Cortex of kidney (tissue), 1 donor: ENCODE measurements at places on chromosomes 3 and 15.

- no peak for DNase-seq
Observed at GRCh38 chr15:57892181-57892580, 173.3 kb downstream of the ALDH1A2 start.

DNA sequence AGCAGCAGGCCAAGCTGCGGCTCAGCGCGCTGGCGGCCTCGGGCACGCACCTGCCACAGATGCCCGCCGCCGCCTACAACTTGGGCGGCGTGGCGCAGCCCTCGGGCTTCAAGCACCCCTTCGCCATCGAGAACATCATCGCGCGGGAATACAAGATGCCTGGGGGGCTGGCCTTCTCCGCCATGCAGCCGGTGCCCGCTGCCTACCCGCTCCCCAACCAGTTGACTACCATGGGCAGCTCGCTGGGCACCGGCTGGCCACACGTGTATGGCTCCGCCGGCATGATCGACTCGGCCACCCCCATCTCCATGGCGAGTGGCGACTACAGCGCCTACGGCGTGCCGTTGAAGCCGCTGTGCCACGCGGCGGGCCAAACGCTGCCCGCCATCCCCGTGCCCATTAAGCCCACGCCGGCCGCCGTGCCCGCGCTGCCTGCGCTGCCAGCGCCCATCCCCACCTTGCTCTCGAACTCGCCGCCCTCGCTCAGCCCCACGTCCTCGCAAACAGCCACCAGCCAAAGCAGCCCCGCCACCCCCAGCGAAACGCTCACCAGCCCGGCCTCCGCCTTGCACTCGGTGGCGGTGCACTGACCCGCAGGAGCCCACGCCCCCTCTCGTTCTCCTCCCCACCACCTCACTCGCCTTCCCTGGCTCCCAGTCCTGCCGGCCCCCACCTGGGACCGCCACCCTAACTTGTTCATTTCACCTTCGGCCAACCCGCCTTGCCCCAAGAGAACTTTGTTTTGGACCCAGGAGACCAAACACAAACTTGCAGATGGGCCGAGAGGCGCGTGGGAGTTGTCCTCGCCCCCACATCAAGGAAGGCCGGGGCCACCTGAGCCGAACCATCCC lies 1.5 kb downstream of the FOXB1 start:
- DNase-seq, result no peak

DNA sequence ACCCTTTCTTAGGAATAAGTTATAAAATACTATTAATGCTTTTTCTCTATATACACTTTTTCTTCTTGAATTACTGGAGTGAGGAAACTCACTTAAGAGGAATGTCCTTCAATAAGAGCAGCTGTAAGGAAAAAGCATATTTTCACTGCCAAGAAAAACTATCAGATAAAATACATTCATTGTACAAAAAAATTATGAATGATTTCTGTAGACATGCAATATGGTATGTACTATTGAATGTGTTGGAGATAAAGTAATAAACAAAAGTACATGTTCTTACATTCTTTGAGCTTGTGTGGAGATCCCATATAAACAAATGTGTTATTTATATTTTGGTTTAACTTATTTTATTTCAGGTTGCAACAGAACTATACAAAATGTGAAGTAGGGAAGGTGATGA lies 241.0 kb upstream of the ZNF717 start:
- no peak for DNase-seq

DNA sequence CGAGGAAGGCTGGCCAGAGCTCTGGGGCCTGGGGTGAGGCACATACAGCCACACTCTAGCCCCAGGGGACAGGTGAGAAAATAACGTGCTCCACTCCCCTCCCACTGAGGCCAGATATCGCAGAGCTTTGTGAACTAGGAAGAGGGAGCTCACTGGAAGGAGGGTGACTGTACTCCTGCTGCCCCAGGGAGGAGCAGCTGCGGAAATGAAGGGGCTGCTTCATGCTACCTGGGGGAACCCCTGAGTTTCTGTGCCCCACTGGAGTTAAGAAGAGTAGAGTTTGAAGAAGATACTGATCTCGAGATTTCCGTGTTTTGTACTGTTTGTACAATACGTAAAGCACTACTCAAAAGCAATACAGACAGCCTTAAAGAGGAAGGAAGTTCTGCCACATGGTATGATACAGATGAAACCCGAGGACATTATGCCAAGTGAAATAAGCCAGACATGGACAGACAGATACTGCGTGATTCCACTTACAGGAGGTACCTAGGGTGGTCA lies 44.6 kb downstream of the CMTM6 start:
- DNase-seq, result no peak

DNA sequence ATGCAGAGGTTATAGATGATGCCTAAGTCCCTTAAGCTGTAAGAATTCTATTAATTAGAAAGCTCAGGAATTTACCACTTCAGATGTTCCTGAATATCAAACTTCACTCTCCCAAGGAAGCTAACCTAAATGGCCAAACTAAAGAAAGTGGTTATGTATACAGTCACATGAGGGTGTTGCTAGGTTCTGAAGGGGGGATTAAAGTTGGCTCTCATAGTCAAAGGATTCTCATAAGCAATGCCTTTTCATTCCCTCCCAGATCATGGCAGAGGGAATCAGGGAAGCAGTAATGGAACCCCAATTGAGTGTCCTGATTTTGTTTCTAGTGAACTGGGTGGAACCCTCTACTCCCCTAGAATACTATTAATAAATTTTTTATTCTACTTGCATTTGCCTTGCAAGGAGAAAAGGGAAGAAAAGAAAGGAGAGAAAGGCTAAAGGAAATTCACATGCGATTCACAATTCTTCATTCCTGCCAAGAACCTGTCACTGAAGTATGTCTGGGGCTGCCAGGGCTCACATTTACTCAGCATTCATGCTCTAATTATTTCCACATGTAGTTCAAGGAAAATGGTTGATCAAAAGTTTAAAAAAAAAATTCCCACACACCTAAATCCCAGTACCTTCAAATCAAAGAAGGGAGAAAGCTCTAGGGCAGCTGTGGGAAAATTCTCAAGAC lies 25.1 kb downstream of the FSTL1 start:
- DNase-seq, result no peak

DNA sequence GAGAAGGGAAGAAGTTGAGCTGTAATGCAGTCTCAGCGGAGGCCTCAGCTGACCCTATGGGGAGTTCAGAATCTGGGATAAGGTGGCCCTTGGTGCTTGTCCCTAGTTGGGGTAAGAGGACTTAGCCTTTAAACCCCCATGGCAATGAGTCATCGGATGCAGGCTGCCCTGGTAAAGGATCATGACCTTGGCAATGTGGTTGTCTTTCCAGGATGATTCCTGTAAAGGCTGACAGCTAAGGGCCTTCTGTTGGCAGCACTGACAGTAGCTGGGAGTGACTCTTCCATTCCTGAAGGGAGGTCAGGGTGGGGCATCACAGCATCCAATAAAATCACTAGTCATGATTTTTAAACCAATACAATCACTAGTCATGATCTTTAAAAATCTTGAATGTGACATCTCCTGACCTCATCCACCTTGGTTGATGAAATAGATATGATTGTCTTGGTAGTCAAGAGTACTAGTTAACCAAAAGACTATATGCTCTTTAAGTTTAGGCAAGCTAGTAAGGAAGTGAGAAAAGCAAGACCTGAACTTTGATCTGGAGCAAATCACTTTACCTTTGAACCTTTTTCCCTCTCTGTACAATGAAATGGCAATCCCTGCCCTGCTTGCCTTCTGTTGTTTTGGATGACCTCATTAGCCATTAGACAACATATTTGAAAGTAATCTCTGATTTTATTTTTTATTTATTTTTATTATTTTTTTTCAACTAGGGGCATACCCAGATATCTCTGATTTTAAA lies 71.3 kb upstream of the CACNA1D start:
- no peak for DNase-seq

GRCh38 chr3:158950178-158950901 lies 148.5 kb downstream of the MFSD1 start:
- no peak for DNase-seq

DNA sequence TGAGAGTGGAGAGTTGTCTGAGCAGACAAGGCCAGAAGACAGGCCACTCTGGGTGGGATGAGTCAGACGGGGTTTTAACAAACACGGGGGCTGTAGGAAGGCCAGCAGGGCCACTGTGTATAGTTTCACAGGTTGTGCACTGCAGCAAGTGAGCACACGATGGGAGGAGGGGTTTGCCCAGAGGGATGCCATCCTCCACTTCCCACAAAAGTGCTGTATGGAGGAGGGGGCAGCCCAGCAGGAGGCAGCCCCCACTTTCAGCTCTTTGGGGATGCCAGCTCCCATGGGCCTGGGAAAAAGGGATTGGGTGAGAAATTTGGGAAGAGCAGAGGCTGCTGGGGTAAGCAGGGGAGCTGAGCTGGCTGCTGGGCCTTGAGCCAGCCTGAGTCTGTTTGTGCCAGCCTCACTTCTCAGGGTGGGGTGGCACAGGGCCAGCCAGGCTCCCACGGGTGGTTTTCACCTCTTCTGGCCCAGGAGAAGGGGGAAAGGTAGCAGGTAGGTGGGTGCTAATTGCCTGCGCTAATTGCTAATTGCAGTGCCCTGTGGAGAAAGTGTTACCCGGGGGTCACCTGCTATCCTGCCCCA lies 6.7 kb downstream of the ZBTB47 start:
- no peak for DNase-seq

GRCh38 chr3:128488991-128489673 lies 3.9 kb downstream of the GATA2 start:
- DNase-seq, result no peak

GRCh38 chr3:15638193-15638890 lies 36.8 kb downstream of the BTD start:
- no peak for DNase-seq

DNA sequence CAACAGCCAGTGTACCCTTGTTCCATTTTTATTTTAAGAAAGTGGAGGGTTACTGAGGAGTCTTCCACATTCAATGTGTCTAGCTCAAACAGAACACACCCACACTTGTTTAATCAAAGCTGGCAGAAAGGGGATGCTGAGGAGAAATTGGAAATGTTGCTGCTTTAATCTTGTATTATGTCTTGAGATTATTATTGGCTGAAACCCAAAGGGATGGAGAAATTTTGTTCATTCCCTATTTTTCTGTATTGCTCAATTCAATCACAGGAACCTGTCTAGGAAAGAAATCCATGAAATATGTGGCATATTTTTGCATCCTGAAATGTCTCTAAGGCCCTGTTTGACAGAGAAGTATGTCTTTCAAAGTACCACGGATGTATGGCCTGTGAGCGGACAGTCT lies 238.0 kb downstream of the MYRIP start:
- no peak for DNase-seq

DNA sequence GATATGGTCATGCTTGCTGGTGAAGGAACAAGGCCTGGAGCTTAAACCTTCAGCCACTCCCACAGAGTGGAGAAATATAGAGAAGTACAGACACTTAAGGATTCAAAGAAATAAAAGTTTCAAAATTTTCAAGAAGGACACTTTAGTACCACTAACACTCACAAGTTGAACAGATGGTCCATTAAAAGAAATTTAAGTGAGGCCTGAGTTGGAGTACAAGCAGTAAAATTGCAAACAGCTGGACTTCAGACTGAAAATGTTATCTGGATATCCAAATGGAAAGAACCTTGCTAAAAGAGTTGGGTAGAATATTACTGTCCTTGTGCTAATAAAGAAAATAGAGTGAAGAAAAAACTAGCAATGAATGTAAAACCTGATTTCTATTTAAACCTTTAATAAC lies 397.1 kb upstream of the KCNMB2 start:
- no peak for DNase-seq

DNA sequence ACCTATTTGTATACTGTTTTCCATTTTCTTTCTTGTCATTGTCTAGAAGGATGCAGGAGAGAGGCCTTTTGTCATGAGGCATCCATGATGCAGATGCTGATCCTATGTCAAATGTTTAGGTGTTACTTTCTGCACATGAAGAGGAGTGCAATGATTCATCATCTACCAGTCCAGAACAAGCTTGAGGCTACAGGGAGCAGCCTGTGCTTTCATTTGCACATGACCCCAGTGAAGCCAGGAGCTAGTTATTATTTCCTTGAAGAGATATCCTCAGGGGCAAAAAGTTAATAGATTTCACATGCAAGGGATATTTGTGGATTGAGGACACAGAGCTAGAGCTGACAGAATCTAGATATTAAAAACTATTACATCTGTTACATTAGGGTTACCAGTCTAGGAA lies 204.4 kb upstream of the TGFBR2 start:
- no peak for DNase-seq

DNA sequence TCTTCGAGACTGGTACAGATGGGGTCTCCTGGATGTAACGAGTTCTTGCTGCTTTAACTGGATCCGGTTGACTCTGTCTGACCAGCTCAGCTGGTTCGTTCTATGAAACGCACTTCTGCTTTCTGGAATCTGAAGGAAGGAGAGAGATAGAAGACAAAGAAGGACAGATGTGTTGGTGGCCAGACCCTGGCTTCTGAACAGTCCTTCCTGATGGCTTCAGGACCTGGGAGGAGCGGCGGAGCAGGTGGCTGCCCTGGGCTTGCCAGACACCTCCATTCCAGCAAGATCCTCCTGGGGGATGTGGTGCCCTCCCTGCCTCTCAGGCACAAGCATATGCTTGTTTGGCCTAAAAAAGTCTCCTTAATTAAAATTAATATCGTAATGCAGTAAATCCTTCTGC lies 99.9 kb downstream of the APBA2 start:
- DNase-seq, result no peak

DNA sequence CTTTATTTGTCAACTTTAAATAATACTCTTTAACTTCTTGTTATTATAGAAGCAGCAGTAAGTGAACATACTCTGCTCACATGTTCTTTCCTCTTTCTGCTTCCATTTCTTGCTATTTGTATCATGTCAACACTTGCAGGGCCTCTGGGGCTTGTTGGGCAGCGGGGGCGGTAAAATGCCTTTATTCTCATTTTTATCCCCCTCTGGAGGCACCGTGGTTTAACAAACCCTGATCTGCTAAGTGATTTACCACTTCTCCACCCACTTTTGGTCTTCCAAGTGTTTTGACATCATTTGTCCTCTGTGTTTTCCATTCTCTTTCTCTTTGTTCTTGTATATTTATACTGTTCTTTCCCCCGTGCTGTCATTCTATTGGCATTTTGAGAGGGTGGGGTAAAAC lies 33.9 kb downstream of the SCN10A start:
- DNase-seq, result no peak

- no peak for DNase-seq
Observed at GRCh38 chr3:89358281-89358680, 250.9 kb downstream of the EPHA3 start.

GRCh38 chr3:188207941-188208515 lies 54.1 kb downstream of the LPP start:
- DNase-seq, result no peak

- DNase-seq, result no peak
Observed at GRCh38 chr15:80070840-80071239, 11.4 kb downstream of the ZFAND6 start.

- no peak for DNase-seq
Observed at GRCh38 chr3:123997543-123997942, 5.6 kb upstream of the ROPN1 start.
